Activated T-cell treated with anti-CD3 and anti-CD28 coated beads, Interleukin-2, amount 50 U/mL, for 72 hours (primary cell): ENCODE measurements at places on chromosomes 3 and 15. TPM values are rescaled to one million over a fixed set of nuclear protein-coding genes. Genes with fewer than 3 reads are reported as not detected.

DNA sequence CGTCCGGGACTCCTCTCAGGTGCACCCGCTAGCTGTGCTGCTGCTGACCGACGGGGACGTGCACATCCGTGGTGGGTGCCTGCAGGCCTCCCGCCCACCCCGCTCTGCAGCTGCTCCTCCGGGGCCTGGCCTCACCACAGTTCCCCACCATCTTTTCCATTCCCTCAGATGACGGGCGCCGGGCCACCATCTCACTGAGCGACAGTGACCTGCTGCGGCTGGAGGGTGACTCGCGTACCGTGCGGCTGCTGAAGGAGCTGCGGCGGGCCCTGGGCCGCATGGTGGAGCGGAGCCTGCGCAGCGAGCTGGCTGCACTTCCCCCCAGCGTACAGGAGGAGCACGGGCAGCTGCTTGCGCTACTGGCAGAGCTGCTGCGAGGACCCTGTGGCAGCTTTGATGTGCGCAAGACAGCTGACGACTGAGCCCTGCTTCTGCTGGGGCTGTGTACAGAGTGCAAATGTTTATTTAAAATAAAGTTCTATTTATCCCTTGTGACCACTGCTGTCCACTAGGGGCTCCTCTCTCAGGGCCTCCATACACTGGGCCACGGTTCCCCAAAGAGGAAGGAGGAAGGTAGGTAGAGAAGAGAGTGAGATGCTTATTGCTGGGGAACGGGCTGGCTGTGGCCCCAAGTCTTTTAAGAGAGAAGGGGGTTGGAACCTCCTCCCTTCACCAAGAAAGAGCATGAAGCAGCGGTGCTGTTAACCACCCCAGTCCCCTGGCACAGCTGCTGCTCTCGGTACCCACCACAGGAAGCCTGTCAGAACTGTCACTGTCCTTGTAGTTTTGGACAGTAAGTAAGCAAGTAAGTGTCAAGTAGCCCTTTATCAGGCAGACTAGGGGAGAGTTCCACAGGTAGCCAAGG, 47.0 kb downstream of the DHX30 start:
- no peaks in the 10 kb centered on the region for H3K27me3 ChIP-seq
- no peaks in the 10 kb centered on the region for H3K4me1 ChIP-seq
- peaks cover 2% of the 10 kb centered on the region for H3K36me3 ChIP-seq
- H3K4me3 ChIP-seq = no peak overlapping the region

DNA sequence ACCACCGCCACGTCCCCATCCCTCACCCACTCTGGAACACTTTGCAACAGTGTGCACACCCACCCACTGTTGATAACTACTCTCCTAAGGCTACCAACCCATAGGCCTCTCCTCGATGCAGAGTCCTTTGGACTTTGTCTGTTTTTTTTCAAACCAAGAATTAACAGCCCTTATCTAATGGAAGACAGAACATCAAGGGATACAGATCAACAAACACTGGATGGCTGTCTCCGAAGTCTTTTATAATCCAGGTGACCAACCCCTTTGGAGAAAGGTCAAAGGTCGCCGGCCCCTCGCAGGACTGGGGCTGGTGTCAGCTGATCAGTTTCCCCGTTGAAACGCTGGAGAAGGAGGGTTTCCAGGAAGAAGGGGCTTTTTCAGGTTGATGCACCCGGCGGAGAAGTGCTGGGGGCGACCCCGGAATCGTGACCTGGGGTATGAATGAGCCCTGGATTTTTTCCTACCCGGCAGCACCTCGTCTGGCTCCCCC, 532 bp downstream of the B4GALT4 start:
- H3K4me3 ChIP-seq = peak overlapping the region; percentile 99
- no peaks in the 10 kb centered on the region for H3K27me3 ChIP-seq
- peaks cover 60% of the 10 kb centered on the region for H3K4me1 ChIP-seq
- H3K27ac ChIP-seq = peak overlapping the region; percentile 86
- no peak for DNase-seq
- H3K36me3 ChIP-seq = peaks cover 9% of the 10 kb centered on the region

- DNase-seq = no peak
- H3K4me3 ChIP-seq = no peak overlapping the region
- peaks cover 38% of the 10 kb centered on the region for H3K27me3 ChIP-seq
- peaks cover 52% of the 10 kb centered on the region for H3K4me1 ChIP-seq
- H3K36me3 ChIP-seq = no peaks in the 10 kb centered on the region
These were observed 871 bp downstream of the MAP1A start for GRCh38 chr15:43518197-43518761.

DNA sequence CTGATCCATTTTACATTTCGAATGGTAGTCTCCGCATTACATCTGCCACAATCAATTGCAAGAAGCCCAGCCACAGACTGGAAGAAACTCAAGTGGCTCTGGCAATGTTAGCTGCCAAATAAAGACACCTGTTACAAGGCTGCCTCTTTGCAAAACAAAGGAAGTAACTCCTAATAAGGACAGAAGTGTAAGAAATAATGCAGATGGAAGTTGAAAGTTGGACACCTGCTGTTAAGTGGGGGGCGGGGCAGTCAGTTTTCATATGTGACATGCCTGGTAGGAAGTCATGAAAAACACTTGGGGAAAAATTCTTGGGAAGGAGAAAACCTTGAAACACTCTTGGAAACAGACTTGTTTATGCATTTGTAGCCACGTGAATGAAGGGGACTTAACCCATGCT, 54.1 kb upstream of the ATP2C1 start:
- H3K4me1 ChIP-seq = no peaks in the 10 kb centered on the region
- no peak overlapping the region for H3K27ac ChIP-seq
- no peak for DNase-seq
- no peak overlapping the region for H3K4me3 ChIP-seq
- H3K36me3 ChIP-seq = no peaks in the 10 kb centered on the region
- peaks cover 15% of the 10 kb centered on the region for H3K27me3 ChIP-seq

GRCh38 chr15:60840703-60841411, 361.9 kb upstream of the ICE2 start:
- H3K36me3 ChIP-seq = no peaks in the 10 kb centered on the region
- no peak overlapping the region for H3K27ac ChIP-seq
- H3K4me3 ChIP-seq = peak overlapping the region; percentile 69
- DNase-seq = peak; percentile 71

GRCh38 chr3:97863031-97863430, 41.2 kb downstream of the CRYBG3 start:
- no peaks in the 10 kb centered on the region for H3K36me3 ChIP-seq
- H3K27ac ChIP-seq = no peak overlapping the region
- no peak overlapping the region for H3K4me3 ChIP-seq
- no peaks in the 10 kb centered on the region for H3K27me3 ChIP-seq

DNA sequence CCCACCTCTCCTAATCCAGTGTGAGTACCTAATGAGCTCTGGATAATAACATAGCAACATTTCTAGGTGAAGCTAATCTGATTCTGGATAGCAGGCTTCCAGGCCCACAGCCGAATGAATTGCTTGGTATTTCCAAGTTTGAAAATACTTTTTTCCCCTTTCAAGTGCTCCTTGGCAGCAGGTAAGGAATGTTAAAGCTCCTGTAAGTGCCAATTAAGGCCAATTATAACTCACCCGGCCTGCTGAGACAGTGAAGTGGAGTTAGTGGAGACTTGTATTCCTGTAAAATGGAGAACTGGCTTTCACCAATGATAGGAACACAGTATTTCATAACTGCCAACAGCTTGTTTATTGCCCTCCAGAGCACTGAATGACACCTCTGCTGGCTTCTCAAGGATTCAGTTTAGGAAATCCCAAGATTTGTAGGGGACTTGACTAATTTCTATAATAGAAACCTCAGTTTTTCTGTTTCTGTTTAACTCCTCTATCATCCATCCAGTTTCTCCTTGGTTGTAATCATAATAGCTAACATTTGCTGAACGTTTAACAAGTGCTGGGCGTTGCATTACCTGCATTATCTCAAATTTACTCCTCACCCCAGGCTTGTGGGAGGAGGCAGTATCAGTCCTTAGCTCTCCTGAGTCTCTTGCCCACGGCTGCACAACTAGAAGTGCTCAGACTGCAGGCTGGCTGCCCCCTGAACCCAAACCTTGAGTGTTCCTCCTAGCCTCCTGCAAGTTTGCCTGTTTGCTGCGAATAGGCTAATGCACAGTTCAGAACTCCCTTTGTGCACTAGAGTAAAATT, 52.7 kb upstream of the SCAANT1 start:
- no peaks in the 10 kb centered on the region for H3K36me3 ChIP-seq
- peak overlapping the region; percentile 78 for H3K27ac ChIP-seq
- H3K4me1 ChIP-seq = peaks cover 73% of the 10 kb centered on the region

- H3K36me3 ChIP-seq = peaks cover 9% of the 10 kb centered on the region
- no peak overlapping the region for H3K4me3 ChIP-seq
- peaks cover 35% of the 10 kb centered on the region for H3K4me1 ChIP-seq
- DNase-seq = no peak
- no peaks in the 10 kb centered on the region for H3K27me3 ChIP-seq
These were observed 1.6 kb upstream of the ATOSA start for GRCh38 chr15:52680761-52681160.

DNA sequence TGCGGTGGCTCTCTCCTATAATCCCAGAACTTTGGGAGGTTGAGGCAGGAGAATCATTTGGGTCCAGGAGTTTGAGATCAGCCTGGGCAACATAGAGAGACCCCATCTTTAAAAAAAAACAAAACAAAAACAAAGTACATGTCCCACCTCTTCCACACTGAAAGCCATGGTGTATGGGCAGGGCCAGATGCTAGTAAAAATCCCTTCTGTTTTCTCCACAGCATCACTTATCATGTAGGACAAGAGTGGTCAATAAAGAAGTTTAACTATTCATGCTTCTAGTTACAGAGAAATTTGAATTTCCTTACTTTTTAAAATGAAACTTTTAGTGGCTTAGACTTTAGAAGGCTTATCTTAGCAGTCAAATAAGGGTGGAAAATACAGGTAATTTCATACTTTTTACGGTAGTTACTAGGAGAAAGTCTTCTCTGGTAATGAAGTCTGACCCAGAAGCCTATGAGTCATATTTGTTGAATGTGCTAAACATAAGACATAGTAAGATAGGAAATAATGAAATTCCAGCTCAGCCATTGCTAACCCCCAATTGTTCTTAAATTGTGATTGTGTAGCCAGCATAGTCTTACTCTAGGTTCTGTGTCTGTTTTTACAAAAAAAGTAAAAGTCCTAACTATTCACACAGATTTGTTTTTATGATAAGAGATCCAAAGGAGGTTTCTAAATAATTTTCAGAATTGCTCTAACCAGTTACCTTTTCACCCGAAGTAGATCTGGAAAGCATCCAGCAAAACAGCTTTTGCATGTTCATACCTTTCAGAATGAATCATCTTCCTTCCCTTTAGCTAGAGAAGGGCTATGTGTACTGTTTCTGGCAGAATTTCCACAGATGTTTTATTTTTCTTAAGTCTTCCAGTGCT, 16.4 kb upstream of the ZNF609 start:
- H3K4me1 ChIP-seq = peaks cover 55% of the 10 kb centered on the region
- peak overlapping the region; percentile 90 for H3K27ac ChIP-seq
- no peaks in the 10 kb centered on the region for H3K27me3 ChIP-seq
- peaks cover 10% of the 10 kb centered on the region for H3K36me3 ChIP-seq

DNA sequence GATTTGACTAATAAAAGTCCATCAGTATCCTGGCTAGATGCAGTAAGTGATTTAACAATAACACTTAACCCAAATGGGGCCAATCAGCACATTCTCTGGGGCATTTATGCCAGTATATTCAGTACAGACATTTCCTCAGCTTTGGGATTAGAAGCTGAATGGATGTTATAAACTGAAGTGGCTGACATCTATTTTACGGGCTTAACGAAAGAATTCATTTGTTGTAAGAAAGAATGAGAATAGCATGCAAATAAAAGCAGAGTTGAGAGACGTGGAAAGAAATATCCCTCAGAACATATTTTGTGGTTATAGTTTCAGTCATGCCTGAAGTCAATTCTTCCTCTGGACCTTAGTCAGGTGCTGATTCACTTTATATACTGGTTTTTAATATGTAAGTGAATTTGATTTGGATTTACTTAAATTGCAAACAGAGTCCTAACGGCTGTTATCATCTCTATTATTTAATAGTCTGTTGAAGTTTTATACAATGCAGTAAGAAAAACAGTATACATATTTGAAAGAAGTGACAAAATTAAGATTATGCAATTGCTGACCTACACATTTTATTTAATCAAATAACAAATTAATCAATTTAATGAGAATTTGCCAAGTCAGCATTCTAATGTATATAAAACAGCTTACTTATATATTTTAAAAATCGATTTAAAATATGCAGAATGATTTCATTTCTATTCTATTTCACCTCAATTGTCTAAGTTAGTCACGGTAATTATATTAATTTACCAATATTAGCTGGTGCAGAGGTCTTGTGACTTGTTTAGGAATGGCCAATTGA, 513.9 kb upstream of the CADM2 start:
- no peaks in the 10 kb centered on the region for H3K4me1 ChIP-seq
- H3K27me3 ChIP-seq = no peaks in the 10 kb centered on the region
- H3K36me3 ChIP-seq = no peaks in the 10 kb centered on the region
- no peak overlapping the region for H3K4me3 ChIP-seq

DNA sequence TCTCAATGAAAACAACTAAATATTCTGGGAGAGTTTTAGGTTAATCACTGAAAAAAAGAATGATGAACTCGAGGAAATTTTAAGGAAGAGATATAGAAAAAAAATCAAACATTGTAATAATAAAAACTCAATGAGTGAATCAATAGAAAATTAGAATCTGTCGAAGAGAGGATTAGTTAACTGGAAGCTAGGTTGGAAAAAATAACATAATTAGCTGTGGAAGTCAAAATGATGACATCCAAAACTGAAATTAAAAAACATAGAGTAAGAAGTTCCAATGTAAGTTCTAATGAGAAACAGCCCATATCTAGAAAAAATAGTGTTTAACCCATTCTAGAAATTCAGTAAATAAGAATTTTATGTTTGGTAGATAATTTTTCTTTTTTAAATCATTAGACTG, 299.3 kb upstream of the RARB start:
- no peak overlapping the region for H3K4me3 ChIP-seq
- no peaks in the 10 kb centered on the region for H3K27me3 ChIP-seq
- H3K27ac ChIP-seq = no peak overlapping the region
- no peaks in the 10 kb centered on the region for H3K4me1 ChIP-seq

DNA sequence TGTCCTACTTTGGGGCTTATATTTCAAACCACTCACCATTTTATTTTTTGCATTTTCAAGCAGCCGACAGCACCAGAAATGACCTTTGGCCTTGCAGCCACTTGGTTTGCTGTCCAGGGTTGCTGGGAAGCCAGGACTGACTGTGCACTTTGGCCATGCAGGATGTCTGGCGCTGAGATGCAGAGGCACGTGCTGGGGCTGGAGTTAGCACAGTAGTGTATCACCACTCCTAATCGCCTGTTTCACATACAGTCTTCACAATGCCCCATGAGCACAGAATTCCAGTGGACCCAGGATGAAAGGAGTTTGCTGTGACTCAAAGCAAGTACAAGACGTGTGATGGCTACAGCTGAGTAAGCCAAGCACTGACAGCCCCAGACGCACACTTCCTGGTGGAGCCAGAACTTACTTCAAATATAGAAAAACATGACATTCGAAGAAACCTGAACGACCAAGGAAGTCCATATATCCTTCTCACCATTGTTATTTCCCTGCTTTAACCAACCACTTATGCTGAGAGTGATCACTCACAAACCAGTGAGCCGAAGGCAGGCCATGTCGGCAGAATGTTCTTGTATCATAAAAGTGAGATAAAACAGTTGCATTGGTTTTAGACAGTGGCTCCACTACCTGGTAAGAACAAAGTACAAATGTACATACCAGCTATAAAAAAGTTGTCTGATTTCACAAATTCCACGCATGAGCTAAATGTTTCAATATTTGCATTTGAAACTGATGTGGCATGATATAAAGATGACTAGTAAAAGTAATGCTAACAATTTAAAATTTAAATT, 16.0 kb downstream of the OCA2 start:
- no peak for DNase-seq
- peaks cover 25% of the 10 kb centered on the region for H3K27me3 ChIP-seq
- H3K27ac ChIP-seq = no peak overlapping the region
- H3K36me3 ChIP-seq = no peaks in the 10 kb centered on the region
- no peak overlapping the region for H3K4me3 ChIP-seq

Gene MEIS2
- total RNA-seq = not detected

Gene GPR149
- not detected for total RNA-seq

Gene CDHR4
- not detected for total RNA-seq
